ENCODE measurements at places on chromosomes 3 and 15.

DNA sequence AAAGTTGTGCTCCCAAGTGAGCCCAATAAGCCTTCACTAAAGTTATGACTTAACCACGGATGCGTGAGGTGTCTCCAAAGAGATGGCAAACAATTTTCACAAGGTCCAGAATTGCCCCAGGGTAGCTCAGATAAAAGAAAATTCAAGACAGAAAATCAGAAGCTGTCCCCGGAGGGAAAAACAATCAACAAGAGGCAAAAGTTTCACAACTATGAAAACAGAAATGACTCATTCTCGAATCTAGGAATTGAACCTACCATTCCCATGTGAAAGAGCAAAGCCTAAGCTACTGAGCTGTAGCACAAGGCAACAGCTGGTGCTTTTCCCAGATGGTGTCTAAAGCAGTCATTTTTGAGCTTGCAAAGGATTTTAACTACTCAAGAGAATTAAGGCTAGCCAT is 33.5 kb upstream of the MKRN3 start:
- ATAC-seq = no peak

DNA sequence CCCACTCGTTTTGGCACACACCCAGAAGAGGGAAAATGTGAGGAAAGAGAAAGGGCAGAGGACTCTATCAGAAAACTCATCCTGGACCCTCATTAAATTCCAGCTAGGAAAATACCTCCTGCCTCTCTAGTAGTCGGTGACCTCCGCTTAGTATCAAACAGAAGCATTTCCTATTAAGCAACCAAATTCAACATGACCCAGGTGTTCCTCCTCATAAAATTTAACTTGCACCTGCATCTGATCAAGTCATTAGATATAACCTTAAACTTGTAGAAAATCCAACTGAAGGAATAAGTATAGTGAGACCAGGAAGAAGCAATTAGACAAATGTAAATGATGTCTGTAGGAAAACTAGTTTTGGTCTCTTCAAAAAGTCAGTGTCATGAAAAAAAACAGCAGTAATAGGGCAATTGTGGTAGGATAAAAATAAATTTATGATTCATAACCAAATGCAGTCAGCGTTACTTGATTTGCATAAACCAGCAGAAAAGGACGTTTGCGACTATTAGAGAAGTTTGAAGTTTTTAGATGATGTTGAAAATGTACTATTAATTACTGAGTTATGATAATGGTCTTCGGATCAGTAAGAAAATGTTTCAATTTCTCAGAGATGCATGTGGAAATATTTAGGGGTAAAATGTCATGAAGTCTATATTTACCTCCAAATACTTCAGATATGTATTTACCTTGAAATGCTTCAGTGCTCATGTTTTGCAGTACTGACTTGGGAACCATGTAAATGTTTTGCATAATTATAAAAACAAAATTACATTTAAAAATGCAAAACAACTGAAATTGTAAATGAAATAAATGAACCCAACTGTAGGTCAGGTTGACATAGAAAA is 44.6 kb downstream of the LDHAL6B start:
- peak; percentile 40 for ATAC-seq

- ATAC-seq = no peak
Observed at GRCh38 chr3:195005251-195005620, 265.7 kb downstream of the XXYLT1 start.

GRCh38 chr3:105365081-105365390 is 1.7 kb upstream of the ALCAM start:
- no peak for ATAC-seq

DNA sequence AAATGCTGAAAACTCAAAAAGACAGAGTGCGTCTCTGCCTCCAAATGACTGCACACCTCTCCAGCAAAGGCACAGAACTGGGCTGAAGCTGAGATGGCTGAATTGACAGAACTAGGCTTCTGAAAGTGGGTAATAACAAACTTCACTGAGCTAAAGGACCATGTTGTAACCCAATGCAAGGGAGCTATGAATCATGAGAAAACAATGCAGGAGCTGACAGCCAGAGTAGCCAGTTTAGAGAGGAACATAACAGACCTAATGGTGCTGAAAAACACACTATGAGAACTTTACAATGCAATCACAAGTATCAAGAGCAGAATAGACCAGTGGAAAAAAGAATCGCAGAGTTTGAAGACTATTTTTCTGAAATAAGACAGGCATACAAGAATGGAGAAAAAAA is 10.1 kb upstream of the AVEN start:
- ATAC-seq = peak; percentile 71
